ENCODE measurements at places on chromosomes 5 and 9. TPM values are rescaled to one million over a fixed set of nuclear protein-coding genes. Genes with fewer than 3 reads are reported as not detected.
A peak's percentile ranks its signal among the peaks of the same experiment; 100 is the strongest.

The MARCHF11 gene
- not detected for total RNA-seq

The ABITRAM gene
- 8.6 TPM for total RNA-seq

DNA sequence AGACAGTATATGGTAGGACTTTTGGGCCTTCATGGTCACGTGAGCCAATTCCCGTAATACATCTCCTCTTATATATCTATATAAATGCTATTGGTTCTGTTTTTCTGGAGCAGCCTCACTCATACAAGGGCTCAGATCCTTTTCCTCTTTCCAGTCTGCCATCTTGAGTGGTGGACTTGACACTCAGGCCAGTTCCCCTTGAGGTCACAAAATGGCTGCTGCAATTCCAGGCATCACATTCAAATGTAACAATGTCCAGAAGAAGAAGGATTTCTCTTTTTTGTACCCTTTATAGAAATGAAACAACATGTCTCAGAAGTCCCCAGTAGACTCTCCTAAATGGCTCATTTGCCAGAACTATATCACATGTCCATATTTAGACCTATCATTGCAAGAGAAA is 4.5 kb downstream of the GPR150 start:
- H3K27ac ChIP-seq: no peak overlapping the region
- no peaks in the 10 kb centered on the region for H3K27me3 ChIP-seq
- H3K4me3 ChIP-seq: no peak overlapping the region
- DNase-seq: no peak

DNA sequence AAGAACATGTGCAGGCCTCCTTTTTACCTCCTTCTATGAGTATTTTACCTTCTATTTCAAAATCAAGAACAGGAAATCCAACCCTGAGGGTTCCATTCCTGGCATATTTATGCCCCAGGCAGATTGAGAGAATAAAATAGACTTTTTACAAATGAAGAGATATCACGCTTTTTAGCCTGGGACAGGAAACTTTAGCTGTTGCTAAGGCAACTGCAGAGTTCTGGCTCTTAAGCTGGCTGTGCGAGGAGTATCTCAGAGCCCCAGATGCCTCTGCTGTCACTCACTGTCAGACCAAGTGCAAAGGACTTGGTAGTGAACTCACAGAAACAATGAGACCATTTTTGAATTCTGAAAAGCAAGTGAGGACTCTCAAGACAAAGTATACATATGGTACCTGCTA is 69.5 kb upstream of the HSPB3 start:
- no peak overlapping the region for H3K27ac ChIP-seq
- peaks cover 2% of the 10 kb centered on the region for H3K4me1 ChIP-seq
- no peaks in the 10 kb centered on the region for H3K36me3 ChIP-seq
- no peaks in the 10 kb centered on the region for H3K27me3 ChIP-seq
- DNase-seq: no peak
- no peak overlapping the region for H3K4me3 ChIP-seq

GRCh38 chr9:92917176-92917800 is 30.0 kb upstream of the FGD3 start:
- no peak overlapping the region for H3K27ac ChIP-seq
- DNase-seq: no peak
- H3K4me3 ChIP-seq: no peak overlapping the region
- H3K4me1 ChIP-seq: no peaks in the 10 kb centered on the region

DNA sequence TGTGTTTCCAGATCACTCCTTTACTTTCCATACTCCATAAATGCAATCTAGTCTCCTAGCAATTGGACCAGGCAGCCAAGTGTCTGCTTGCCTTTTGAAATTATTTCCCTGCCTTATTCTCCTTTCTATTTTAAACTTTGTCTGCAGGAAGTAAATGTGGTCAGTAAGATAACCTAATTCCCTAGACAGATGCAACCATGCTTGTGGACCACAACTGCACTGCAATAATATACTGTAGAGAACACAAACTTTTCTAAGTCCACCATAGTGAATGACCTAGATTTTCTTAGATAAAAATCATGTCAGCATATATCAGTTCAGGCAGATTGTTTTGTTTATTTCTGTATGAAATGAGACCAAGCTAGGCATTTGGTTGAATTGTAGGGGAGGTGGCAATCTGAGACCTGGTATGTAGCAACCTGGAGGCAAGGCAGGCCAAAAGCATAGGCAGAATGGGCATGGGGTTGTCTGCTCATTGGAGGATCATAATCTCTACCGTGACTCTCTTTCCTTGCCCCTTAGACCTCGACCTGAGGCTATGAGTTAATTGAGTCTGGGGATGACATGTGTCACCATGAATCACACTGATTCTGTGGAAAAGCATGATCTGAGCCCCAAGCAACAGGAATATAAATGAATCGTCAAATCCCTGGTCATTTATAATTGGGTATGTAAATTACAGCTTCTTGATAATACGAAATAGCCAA is 20.7 kb downstream of the ACTL7B start:
- H3K4me3 ChIP-seq: no peak overlapping the region
- no peak overlapping the region for H3K27ac ChIP-seq
- peaks cover 2% of the 10 kb centered on the region for H3K27me3 ChIP-seq

DNA sequence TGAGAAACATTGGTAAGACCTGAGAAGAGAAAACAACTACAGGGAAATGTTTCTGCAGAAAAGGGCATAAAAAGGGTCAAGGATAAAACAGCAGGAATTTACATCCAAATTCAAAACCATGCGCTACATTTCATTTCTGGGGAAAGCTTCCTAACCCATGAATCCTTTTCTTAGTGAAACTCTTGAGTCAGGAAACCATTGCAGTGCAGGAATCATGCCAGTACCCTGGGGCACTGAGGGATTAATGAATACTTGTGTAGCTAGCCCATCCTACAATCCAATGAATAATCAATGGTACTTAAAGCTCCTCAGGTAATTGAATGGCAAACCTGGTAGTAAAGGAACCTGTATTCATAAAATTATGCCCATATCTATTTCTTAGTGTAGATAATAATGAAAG is 580.5 kb downstream of the TLE1 start:
- H3K27ac ChIP-seq: no peak overlapping the region
- H3K4me3 ChIP-seq: no peak overlapping the region
- no peaks in the 10 kb centered on the region for H3K4me1 ChIP-seq

GRCh38 chr9:124480621-124480981 is 26.6 kb downstream of the NR5A1 start:
- no peak overlapping the region for H3K4me3 ChIP-seq
- DNase-seq: peak; percentile 4
- no peaks in the 10 kb centered on the region for H3K36me3 ChIP-seq
- H3K27ac ChIP-seq: no peak overlapping the region
- H3K27me3 ChIP-seq: peaks cover 76% of the 10 kb centered on the region

DNA sequence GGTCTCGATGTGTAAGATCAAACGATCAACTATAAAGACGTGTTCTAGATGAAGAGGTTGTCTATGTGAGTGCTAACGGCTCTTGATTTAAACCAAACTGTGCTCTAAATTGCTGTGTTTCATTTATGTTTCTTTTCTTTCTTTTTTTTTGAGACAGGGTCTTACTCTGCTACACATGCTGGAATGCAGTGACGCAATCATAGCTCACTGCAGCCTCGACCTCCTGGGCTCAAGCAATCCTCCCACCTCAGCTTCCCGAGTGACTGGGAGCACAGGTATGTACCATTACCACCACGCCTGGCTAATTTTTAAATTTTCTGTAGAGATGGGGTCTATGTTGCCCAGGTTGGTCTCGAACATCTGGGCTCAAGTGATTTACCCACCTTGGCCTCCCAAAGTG is 24.0 kb upstream of the RNF130 start:
- no peak overlapping the region for H3K27ac ChIP-seq
- H3K4me3 ChIP-seq: no peak overlapping the region
- H3K4me1 ChIP-seq: no peaks in the 10 kb centered on the region
- no peak for DNase-seq

DNA sequence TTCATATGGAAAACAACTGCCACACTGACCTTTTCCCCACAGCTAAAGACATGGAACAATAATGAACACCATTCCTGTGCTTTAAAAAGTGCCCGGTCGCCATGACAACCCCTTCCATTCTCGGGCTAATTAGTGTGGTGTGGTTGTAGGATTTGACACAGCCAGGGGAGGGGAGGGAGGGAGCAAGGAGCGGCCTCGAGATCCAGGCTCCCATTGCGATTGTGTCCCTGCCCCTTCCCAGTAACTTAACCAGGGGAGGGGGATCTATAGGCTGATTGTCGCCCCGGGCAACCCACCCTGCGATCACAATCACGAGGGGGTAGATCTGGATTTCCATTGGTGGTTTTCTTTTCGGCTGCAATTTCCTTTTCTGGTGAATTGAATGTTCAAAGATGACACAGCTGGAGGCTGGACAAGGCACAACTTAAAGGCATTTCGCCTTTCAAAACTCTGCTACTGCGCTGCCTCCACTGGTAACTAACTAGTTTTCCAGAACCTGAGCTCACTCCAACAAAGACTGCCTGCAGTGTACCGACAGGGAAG is 96.7 kb upstream of the RETREG1 start:
- no peak overlapping the region for H3K4me3 ChIP-seq
- peaks cover 10% of the 10 kb centered on the region for H3K4me1 ChIP-seq
- peaks cover 25% of the 10 kb centered on the region for H3K36me3 ChIP-seq
- H3K27me3 ChIP-seq: no peaks in the 10 kb centered on the region
- peak; percentile 38 for DNase-seq
